ENCODE measurements at places on chromosomes 12 and 14. TPM values are rescaled to one million over a fixed set of nuclear protein-coding genes. Genes with fewer than 3 reads are reported as not detected.

The SLC5A8 gene
- total RNA-seq, result not detected

The MIPOL1 gene
- total RNA-seq, result 10.0 TPM

The HCFC2 gene
- 29.3 TPM for total RNA-seq

The APPL2 gene
- total RNA-seq, result 23.6 TPM

The ANO4 gene
- not detected for total RNA-seq

The ITGA7 gene
- total RNA-seq, result 51.5 TPM
